ENCODE measurements at places on chromosomes 16 and 17. TPM values are rescaled to one million over a fixed set of nuclear protein-coding genes. Genes with fewer than 3 reads are reported as not detected.

The KRT32 gene
- not detected for total RNA-seq

The RNF167 gene
- 27.2 TPM for total RNA-seq

The TAC4 gene
- not detected for total RNA-seq

The NPIPA8 gene
- not detected for total RNA-seq

The RNFT1 gene
- 14.8 TPM for total RNA-seq

The SPATA22 gene
- total RNA-seq: 0.13 TPM
